ENCODE measurements at places on chromosomes 3 and 15. TPM values are rescaled to one million over a fixed set of nuclear protein-coding genes. Genes with fewer than 3 reads are reported as not detected.

DNA sequence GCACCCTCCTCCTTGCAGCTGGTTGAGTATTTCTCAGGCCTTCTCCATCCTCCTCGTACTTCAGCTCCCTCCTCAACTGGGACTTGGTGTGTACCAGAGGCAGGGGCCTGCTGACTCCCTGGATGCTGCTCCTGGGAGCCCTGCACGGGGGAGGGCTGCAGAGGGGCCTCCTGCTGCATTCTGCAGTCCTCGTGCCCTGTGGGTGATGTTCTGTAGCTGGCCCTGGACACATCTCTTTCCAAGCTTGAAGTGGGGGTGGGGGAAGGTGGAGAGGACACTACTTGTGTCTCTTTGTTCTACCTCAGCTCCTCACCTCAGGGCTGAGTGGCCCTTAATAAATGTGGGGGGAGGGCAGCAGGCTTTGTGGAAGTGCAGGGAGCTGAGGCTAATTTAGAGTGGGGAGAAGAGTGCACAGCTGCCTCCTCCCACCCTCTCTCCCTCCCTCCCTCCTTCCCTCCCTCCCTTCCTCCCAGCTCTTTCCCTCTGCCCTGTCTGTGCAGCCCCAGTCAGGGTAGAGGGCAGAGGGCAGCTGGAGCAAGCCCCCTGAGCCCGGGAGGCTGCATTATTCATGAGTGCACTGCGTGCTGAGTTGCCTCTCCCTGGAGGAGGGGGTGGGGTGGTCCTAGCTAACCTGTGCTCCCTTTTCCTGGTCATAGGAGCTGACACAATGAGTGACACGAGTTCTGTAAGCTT lies 3.7 kb upstream of the GRM2 start:
- H3K4me1 ChIP-seq = no peaks in the 10 kb centered on the region
- H3K27me3 ChIP-seq = no peaks in the 10 kb centered on the region
- no peak overlapping the region for H3K4me3 ChIP-seq

DNA sequence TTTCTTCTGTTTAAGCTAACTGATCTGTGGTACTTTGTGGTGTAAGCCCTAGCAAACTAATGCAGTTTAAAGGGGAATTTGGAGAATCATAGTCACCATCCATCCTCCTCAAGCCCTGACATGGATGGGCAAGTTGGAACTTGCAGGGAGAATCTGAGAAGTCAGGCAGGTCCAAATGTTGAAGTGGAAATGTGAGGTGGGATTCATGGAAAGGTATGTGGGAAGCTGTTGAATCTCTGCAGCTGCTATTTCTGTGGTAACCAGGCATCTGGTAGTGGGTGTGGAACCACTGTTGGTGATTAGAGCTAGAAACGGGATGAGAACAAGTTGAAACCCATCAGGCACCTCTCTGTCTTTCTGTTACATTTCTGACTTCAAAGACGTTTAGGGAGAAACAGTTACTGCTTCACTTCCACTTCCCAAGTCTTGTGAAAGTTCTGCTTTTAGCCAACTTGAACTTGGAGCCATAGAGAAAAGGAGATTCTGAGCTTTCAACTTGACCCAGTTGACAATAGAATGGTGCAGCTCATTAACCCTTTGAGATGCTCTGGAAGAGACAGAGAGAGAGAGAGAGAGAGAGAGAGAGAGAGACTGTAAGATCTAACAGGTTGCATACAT lies 38.1 kb upstream of the NMNAT3 start:
- no peaks in the 10 kb centered on the region for H3K36me3 ChIP-seq
- no peak for DNase-seq
- no peaks in the 10 kb centered on the region for H3K27me3 ChIP-seq
- no peaks in the 10 kb centered on the region for H3K4me1 ChIP-seq

DNA sequence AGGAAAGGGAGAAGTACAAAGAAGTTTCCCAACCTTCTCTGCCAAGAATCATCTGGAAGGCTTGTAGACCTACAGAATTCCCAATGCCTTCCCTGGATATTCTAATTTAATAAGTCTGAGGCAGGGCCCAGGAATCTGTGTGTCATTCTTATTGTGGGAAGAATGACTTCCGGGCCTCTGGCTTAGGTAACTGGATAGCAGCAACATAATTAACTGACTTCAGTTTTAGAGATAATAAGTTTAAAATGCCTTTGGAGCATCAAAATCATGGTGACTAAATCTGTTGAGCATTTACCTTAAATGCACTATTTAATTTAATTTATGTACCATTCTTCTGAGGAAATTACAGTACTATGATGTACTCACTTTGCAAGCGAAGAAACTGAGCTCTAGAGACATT lies 44.3 kb upstream of the TM4SF1 start:
- no peak for DNase-seq

GRCh38 chr3:155889212-155889611 lies 18.8 kb downstream of the GMPS start:
- H3K4me1 ChIP-seq = peaks cover 2% of the 10 kb centered on the region
- no peak for DNase-seq
- H3K27me3 ChIP-seq = no peaks in the 10 kb centered on the region
- no peak overlapping the region for H3K4me3 ChIP-seq
- H3K36me3 ChIP-seq = no peaks in the 10 kb centered on the region

- H3K27me3 ChIP-seq = no peaks in the 10 kb centered on the region
- H3K4me1 ChIP-seq = no peaks in the 10 kb centered on the region
- H3K36me3 ChIP-seq = peaks cover 2% of the 10 kb centered on the region
- DNase-seq = no peak
- no peak overlapping the region for H3K4me3 ChIP-seq
Measured at GRCh38 chr3:67437789-67438188, 216.6 kb downstream of the SUCLG2 start.

DNA sequence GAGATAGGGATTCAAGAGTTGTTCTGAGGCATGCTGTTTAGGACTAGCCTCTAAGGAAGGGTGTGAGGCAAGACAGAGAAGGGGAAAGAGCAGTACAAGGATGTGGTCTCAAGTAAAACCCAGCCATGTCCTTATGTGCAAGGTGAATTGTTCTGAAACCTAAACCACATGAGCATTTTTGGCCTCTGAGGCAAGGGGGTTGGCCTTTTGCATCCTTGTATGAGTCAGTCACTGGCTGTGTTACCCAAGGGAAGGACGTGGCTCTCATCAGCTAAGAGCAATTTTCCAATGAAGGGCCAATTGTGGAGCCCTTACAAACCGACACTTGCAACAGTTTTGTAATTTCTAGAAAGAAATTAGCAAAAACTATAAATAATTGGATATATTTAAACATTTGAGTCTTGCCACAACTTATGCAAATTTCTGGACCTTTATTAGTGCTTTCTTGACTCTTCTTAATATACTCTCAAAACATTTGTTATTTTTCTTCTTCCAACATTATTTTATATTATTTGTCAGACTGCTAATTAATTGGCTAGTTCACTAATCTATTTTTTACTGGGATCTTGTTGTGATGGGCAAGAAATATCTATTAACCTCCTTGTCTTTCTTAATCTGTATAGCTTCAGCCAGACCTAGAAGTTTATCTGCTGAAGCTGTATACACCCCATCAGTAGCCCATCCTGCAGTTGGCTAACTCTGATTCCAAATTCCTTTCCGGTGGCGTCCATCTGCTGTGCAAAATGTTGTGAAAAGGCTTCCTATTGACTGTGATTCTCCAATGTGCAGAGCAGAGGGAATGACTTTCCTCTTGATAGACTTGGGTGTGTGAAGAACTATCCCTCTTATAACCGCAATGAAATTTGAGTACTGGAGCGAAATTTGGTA lies 97.7 kb upstream of the P2RY1 start:
- no peaks in the 10 kb centered on the region for H3K27me3 ChIP-seq
- no peak overlapping the region for H3K27ac ChIP-seq
- H3K4me1 ChIP-seq = no peaks in the 10 kb centered on the region
- DNase-seq = no peak
- H3K4me3 ChIP-seq = no peak overlapping the region
- no peaks in the 10 kb centered on the region for H3K36me3 ChIP-seq

GRCh38 chr3:15679306-15679705 lies 77.8 kb downstream of the BTD start:
- H3K27ac ChIP-seq = no peak overlapping the region
- H3K36me3 ChIP-seq = peaks cover 3% of the 10 kb centered on the region
- no peak for DNase-seq
- H3K4me1 ChIP-seq = no peaks in the 10 kb centered on the region

- no peaks in the 10 kb centered on the region for H3K36me3 ChIP-seq
- no peaks in the 10 kb centered on the region for H3K27me3 ChIP-seq
- no peak for DNase-seq
- H3K27ac ChIP-seq = no peak overlapping the region
Measured at GRCh38 chr15:28950916-28951315, 65.1 kb downstream of the APBA2 start.

DNA sequence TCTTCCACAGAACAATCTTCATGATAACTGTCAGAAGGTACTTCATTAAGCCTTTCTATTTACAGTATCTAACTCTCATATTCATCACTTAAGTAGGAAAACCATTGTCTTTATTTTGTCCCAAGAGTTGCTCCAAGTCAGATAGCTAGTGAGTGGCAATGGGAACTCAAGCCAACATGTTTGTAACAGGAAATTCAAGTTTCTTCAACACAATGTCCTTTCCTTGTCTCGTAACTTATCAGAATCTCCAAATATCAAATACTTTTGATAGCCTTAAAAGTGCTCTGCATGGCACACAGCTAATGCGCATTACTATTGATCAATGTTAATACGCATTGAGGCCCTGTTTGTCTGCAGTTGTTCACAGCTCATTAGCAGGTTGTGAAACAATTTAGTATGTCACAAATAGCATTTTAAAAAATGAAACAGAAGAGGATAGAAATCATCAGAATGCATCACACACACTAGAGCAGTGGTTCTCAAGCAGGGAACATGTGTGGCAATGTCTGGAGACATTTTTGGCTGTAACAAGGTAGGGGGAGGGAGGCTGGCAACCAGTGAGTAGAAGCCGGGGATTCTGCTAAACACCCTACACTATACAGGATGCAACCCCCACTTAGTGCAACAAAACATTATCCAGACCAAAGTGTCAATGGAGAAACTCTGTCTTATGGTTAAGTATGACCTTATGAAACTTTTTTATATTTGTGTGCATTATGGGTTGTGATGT lies 27.5 kb downstream of the BTLA start:
- DNase-seq = no peak
- H3K27ac ChIP-seq = no peak overlapping the region
- no peaks in the 10 kb centered on the region for H3K27me3 ChIP-seq
- H3K36me3 ChIP-seq = no peaks in the 10 kb centered on the region
- H3K4me3 ChIP-seq = no peak overlapping the region

- DNase-seq = no peak
- no peaks in the 10 kb centered on the region for H3K27me3 ChIP-seq
- H3K4me1 ChIP-seq = no peaks in the 10 kb centered on the region
- H3K36me3 ChIP-seq = no peaks in the 10 kb centered on the region
Measured at GRCh38 chr3:117079997-117080396, 370.4 kb downstream of the TUSC7 start.

DNA sequence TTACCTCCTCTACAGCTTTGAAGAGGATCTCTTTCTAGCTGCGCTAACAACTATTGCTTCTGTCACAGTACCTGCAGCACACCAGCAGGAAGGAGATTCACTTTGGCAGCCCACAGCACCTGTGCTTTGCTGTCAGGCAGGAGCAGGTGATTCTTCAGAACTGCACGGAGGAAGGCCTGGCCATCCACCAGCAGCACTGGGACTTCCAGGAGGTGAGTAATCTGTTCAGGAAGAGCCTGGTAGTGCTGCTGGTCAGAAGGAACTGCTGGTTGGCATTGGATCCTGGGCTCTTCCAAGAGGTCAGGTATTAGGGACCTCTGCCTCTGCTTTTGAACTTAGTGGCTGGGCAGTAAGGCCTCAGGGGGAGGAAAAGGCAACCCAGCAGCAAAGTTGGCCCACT lies 42.2 kb downstream of the DPH3 start:
- no peak for DNase-seq
- H3K27me3 ChIP-seq = no peaks in the 10 kb centered on the region
- no peaks in the 10 kb centered on the region for H3K4me1 ChIP-seq
- no peak overlapping the region for H3K4me3 ChIP-seq
- H3K27ac ChIP-seq = no peak overlapping the region
- H3K36me3 ChIP-seq = no peaks in the 10 kb centered on the region

DNA sequence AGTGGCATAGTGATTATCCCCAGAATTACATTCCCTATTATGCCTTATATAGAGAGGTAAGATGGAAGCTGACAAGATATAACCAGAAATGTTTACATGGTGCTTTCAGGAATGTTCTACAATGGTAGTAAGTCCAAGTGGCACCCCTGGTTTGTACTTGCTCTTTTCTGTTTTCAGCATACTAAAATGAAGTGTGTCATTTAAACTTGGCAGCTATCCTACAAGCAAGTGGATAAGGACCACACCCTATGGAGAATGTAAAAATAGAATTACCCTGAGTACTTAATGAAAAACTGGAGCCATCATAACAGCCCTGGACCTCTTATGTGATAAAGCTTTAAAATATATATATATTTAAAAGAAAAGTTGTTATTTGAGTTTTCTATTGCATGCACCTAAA lies 1012.7 kb upstream of the CADM2 start:
- no peak for DNase-seq
- H3K36me3 ChIP-seq = no peaks in the 10 kb centered on the region
- no peaks in the 10 kb centered on the region for H3K27me3 ChIP-seq

- no peaks in the 10 kb centered on the region for H3K4me1 ChIP-seq
- no peak overlapping the region for H3K4me3 ChIP-seq
- no peaks in the 10 kb centered on the region for H3K27me3 ChIP-seq
- no peaks in the 10 kb centered on the region for H3K36me3 ChIP-seq
- H3K27ac ChIP-seq = no peak overlapping the region
Measured at GRCh38 chr15:37789881-37790280, 144.6 kb upstream of the TMCO5A start.

DNA sequence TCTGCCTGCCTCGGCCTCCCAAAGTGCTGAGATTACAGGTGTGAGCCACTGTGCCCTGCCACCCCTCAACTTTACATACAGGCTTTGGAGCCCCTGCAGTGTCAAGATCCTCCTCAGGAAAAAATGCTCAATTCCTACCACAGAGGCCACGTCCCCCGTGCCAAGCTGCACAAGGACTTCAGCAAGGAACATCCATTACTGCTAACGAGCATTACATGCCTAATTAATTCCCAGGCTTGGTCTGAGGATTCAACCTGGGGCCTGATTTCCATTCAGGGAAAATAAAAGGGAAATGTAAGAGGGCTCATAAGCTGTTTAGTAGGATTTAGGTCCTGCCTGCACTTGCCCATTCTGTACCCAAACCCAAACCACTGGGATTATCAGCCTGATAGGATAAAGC lies 161.4 kb downstream of the RAB11A start:
- H3K27me3 ChIP-seq = no peaks in the 10 kb centered on the region
- no peak overlapping the region for H3K4me3 ChIP-seq
- no peak for DNase-seq
- H3K36me3 ChIP-seq = no peaks in the 10 kb centered on the region

ZPLD1 gene
- total RNA-seq = 0.84 TPM

FANCD2 gene
- total RNA-seq = 1.9 TPM

SGO1 gene
- total RNA-seq = 0.81 TPM

MAGEL2 gene
- total RNA-seq = 0.13 TPM

CRABP1 gene
- 1.9 TPM for total RNA-seq

HRH1 gene
- total RNA-seq = 22.4 TPM

DUOXA2 gene
- not detected for total RNA-seq

LRIG1 gene
- total RNA-seq = 75.7 TPM

All from aorta (tissue), 5 donors.